B cell (primary cell): ENCODE measurements at places on chromosomes 12 and 14. TPM values are rescaled to one million over a fixed set of nuclear protein-coding genes. Genes with fewer than 3 reads are reported as not detected.

C12orf60 gene
- 1.2 and 1.4 TPM in 2 replicates for total RNA-seq

- no peak for DNase-seq
Observed at GRCh38 chr12:52600475-52600874, 788 bp downstream of the KRT72 start.

SDSL gene
- total RNA-seq = 0.64 and 1.1 TPM in 2 replicates

SYNDIG1L gene
- not detected in 2 replicates for total RNA-seq

DNA sequence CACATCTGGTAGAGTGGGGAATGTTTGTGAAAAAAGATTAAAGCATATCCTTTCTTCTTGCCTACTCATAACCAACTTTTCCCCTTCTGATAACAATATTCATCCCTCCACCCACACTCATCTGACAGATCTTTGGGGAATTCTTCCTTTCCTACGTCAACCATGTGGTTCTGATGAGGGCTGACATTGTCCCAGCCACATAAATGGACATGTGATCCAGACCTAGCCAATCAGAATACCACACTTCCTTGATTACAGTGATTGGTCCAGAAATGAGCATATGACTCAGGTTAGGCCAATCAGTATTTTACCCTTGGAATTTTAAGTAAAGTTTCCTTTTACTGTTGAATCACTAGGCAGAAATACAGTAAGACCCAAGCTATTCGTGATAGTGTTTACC is 58.9 kb downstream of the GPR65 start:
- DNase-seq = no peak

DNA sequence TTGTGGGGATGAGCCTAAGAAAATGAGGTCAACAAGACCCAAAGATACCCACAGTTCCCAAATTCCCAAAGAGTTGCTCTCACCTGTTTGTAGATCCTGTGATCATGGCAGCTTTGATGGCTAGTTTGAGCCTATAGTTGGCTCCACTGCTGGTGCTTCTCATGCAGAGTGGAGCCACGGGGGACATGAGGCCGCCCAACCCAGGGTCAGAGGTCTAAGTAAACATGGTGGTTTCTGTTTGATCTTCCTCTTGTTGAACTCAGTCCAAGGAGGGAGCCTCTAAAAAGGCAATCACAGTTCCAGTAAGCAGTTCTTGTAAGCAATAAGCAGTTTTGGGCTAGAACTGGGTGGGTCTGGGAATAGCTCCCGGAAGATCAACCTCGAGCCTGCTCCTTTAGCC is 125.6 kb upstream of the DHRS4 start:
- DNase-seq = no peak

GRCh38 chr12:97038131-97038530 is 131.1 kb downstream of the NEDD1 start:
- no peak for DNase-seq

- no peak for DNase-seq
Observed at GRCh38 chr12:77118696-77119095, 53.3 kb upstream of the E2F7 start.

DNA sequence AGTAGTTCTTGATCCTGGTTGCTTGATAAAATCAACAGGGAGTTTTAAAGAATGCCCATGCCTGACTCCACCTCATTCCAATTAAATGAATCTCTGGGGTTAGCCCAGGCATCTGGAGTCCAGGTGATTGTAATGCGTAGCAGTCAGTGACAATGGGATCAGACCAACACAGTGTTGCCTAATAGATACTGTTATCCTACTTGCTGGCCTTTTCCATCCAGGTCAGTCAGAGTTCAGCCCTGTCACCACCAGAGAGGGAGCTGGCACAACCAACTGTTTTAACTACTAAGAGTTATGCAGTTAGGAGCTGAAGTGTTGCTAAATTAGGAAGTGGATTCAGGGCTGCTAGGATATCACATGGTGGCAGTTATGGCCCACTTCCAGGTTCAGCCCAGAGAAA is 107.1 kb downstream of the GPR135 start:
- no peak for DNase-seq

- DNase-seq = no peak
Observed at GRCh38 chr12:90969346-90969745, 14.4 kb upstream of the CCER1 start.

- no peak for DNase-seq
Observed at GRCh38 chr12:80677994-80678393, 29.4 kb upstream of the MYF6 start.

RACGAP1 gene
- total RNA-seq = 11.3 and 14.2 TPM in 2 replicates

SMIM41 gene
- not detected in 2 replicates for total RNA-seq

GRCh38 chr14:80211153-80212022 is at the start of gene DIO2:
Gene DIO2 (minus strand): TSS chr14:80211504. CDS start chr14:80211472, 32 bp downstream.
- DNase-seq = no peak

DNA sequence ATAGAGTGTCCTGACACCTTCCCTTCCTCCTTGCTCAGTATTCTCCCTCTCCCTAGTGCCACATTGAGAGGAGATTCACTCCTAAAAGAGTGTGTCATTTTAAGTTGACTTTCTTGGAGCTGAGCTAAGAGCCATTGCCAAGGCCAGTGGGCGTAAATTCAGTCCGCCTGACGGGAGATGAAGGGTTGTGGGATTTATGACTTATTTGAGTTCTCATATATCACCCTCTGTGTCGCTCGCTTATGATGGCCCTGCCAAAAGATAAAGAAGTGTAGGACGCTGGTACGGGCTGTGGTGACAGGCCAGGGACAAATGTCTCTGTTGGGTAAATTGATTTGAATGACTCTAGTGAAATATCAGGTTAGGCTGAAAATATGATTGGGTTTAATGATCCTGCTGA is 867.4 kb downstream of the NRXN3 start:
- DNase-seq = no peak

GRCh38 chr14:60840313-60840712 is 105.8 kb downstream of the MNAT1 start:
- no peak for DNase-seq

GRCh38 chr12:28065374-28065773 is 92.8 kb upstream of the PTHLH start:
- DNase-seq = no peak

DNA sequence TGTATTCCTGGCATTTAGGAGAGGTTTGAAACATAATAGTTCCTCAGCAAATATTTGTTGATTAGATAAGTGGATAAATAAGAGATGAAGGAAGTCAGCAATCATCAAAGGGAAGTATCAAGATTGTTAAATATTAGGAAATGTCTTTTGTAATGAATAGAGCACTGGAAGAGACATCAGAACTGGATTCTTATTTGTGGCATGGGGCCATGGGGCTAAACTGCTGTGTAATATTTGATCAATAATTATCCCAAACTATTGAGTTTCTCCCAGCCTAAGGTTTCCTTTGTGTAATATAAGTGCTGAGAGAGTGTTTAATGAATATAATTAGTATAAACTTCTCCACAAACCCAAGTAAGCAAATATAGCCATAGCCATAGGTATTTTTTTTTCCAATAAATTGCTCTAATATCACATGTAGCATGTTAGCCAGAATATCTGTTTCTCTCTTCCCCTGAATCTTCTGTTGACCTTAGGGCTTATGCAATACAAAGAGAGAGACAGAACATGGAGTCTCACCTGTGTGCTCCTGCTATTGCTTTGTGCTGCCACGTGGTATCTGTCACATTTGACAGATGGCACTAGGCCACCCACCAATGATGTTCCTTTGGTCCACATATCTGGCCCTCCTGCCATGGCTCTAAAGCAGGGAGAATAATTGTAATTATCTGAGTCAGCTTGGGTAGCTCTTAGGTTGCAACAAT is 658.7 kb downstream of the SOX5 start:
- no peak for DNase-seq

GRCh38 chr12:69447892-69448291 is 22.3 kb upstream of the FRS2 start:
- DNase-seq = no peak

DNA sequence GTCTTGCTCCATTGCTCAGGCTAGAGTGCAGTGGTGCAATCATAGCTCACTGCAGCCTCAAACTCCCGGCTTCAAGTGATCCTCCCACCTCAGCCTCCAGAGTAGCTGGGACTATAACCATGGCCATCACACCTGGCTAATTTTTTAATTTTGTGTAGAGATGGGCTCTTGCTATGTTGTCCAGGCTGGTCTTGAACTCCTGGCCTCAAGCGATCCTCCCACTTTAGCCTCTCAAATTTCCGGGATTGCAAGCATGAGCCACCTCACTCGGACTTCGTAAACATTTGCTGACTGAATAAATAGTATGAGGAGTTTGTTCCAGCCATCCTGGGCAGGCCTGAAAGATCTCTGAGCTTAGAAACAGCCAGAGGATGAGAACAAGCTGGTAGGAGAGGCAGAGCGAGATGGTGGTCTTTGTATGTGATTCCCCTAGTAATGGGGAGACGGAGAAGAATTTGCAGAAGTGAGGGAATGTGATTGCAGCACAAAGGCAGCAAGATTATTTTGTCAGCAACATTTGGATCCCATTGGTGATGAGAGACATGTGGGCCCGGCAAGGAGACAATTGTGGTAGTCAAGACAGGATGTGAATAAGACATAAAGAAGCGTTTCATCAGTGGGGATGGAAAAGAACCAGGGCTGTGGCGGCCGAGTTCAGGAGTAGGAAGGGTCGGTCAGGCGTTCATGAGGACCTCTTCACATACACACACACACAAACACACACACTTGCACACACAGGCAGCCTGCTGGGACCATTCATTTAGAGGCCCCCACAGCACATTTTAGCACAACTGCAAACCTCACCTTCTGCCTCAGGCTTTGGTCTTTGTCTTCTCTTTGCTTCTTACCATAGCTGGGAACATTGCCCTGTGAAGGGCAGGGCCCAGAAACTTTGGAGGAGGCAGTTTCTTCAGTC is 155.5 kb downstream of the ZFP36L1 start:
- no peak for DNase-seq

- DNase-seq = no peak
Observed at GRCh38 chr14:73133795-73134194, 2.5 kb upstream of the PSEN1 start.

DNA sequence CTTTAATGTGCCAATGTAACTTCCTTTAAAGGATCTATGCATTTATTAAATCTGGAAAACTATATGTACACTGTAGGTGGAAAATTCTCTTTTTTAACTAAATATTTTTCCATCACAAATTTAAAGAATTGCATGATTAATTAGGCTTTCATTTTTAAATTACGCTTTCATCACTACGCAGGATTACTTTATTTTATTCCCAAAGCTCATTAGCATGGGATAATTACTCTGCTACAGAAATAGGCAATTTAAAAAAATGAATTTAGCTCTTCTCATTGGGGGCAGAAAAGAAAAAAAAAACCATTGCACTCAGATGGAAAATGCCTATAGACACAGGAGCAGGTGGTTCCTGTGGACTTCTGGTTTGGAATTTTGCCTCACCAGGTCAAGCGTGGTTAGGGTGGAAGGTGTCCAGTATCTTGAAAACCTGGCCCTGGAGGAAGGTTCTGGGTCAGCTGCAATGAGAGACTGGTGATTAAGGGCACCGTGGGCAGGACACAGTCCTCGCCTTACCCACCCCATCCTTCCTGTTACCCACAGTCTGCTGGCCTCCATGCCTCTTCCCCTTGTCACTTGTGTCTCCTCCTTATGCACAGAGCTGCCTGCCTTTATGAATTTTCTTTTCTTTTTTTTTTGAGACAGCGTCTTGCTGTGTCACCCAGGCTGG is 17.3 kb upstream of the RIN3 start:
- no peak for DNase-seq

GRCh38 chr12:116631619-116632018 is 72.4 kb downstream of the MAP1LC3B2 start:
- no peak for DNase-seq

- no peak for DNase-seq
Observed at GRCh38 chr12:108305520-108305919, 33.6 kb downstream of the CMKLR1 start.

DNA sequence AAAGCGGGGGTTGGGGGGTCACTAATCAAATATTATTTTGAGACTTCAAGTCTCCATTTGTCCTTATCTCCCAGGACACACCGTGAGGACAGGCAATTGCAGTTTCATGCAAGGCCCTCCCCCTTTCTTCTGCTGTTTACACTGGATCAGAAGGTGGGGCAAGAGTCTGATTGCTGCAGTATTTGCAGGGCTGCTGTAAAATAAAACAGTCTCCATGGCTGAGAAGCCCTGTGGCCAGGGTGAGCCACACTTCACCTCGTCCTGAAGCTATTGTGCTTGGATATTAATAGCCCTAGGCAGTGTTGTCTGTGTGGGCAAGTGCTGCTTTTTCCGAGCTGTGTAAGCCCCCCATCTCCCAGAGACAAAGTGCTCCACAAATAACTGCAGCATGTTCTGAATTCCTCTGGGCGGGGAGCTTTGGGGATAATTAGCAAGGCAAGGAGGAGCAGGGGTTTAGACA is 187.4 kb upstream of the NTF3 start:
- no peak for DNase-seq

DNA sequence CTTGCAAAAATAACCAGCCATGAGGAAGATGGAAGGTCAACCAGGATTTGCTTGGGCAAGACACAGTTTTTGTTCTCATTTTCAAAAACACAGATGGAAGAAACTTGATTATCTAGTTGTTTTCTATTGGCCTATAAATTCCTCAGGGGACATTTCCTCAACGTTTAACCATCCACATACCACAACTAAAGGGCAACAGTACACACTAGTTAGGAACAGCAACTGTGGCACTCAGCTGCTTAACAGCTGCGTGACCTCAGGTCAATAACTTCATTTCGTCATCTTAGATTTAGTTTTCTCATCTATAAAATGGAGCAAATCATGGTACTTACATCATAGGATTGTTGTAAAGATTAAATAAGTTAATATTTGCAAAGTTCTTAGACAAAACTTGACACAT is 18.7 kb downstream of the SSTR1 start:
- DNase-seq = no peak

DNA sequence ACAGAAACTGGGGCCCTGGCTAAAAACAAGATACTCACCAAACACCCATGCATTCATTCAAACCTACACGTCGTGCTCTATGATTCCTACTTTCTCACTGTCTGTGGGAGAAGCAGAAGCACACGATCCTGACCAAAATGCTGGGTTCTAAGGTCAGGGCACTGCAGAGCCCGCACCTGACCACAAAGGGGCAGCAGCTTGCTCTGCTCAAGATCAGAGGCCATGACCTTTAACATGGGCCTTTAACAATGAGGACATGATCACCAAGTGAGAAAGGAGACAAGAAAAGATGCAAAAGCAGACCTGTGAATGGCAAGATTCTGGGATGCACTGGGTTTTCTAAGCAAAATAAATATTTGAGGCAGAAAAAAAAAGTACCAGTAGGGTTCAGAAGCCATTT is 40.1 kb upstream of the VPS33A start:
- DNase-seq = no peak

- DNase-seq = no peak
Observed at GRCh38 chr12:120588948-120589930, 8.0 kb upstream of the POP5 start.

BORCS5 gene
- total RNA-seq = 46.2 and 51.7 TPM in 2 replicates

- no peak for DNase-seq
Observed at GRCh38 chr14:87351007-87351406, 642.0 kb downstream of the GALC start.
